ENCODE measurements at places on chromosomes 12 and 14.

DNA sequence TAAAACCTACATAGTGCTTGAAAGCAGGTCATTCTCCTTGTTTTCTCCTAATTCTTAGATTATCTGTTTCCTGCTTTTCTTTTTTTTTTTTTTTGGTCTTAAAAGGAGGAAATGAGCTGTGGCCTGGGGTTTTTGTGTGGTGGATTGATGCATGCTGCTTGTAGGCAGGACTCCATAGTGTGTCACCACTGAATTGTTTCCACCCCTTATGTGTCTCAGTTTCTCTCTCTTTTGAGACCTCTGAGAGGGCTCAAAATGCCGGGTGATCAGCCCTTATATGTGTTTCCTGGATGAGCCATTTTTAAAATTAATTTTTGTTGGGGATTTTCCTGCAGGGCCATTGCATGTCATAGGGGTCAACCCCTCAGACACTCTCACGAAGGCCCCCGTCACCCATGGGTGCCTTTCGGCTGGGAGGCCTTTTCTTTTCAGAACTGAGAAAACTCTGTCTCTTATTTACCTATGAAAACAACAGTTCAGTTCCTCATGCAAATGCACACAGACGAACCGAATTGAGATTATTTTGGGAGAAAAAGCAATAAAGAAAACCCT lies 32.0 kb upstream of the LRRK2 start:
- DNase-seq = no peak

- no peak for DNase-seq
These were observed 192.4 kb upstream of the SLC16A7 start for GRCh38 chr12:59403259-59403932.

DNA sequence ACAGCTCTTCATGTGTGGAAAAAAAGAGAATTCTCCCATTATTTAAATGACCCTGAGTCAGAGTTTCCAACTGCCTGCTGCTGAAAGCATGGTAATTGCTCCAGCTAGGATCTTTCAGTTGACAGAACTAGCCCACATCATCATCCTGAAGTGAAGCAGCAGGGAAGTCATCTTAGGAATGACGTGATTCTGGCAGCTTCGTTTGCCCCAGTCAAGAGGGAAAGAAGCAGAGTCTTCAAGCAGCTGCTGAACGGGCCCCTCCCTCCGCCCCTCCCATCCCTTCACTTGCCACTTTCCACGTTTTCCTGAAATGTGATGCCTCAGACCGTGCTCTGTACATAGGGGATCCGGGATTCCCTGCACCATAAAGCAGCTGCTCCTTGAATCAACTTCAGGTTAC lies 455.0 kb upstream of the TMEM132C start:
- no peak for DNase-seq

- no peak for DNase-seq
These were observed 35.1 kb downstream of the ARL1 start for GRCh38 chr12:101372431-101372830.

DNA sequence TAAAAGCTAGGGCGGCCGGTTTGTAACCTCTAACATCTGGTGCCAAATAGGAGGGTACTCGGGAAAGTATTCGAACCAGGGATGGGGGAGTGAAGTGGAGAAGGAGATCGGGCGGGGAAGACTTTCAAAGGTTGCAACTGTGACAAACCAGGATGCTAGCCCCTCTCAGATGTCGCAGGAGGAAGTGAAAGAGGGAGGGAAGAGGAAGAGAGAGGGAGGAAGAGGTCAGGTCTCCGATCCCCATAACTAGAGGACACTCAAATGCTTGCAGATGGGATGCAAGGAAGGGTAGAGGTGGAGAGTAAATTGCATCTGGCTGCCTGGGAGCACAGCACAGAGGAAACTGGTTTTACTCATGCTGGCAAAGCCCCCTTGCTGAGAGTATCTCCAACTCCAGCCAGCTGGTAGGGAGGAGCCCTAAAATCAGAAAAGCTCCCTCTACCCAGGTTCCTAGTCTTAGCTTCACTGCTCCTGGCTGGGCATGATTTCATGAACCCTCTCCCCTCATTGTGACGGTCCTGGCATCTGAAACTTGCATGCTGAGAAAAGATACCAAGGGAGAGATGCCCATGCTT lies 696.7 kb upstream of the TBX3 start:
- no peak for DNase-seq

DNA sequence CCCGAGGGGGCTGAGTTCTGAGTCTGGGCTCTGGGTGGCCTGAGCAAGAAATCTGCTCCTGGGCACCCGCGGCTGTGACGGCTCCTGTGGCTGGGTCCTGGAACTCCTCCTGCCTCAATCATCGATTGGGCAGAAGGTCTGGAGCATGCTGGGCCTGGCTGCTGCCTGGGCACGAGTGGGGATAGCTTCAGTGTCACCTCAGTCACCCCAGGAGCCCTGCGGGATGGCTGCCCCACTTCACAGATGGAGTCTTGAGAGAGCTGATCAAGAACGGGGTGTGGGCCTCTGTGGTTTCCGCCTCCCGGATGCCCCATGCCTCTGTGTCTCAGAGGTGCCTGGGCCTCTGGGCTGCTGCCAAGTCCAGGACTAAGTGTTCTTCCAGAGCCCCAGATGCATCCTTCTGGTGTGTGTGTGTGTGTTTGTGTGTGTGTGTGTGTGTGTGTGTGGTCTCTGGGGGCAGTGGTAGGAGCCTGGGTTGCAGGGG lies 185.6 kb upstream of the C14orf180 start:
- peak; percentile 37 for DNase-seq

DNA sequence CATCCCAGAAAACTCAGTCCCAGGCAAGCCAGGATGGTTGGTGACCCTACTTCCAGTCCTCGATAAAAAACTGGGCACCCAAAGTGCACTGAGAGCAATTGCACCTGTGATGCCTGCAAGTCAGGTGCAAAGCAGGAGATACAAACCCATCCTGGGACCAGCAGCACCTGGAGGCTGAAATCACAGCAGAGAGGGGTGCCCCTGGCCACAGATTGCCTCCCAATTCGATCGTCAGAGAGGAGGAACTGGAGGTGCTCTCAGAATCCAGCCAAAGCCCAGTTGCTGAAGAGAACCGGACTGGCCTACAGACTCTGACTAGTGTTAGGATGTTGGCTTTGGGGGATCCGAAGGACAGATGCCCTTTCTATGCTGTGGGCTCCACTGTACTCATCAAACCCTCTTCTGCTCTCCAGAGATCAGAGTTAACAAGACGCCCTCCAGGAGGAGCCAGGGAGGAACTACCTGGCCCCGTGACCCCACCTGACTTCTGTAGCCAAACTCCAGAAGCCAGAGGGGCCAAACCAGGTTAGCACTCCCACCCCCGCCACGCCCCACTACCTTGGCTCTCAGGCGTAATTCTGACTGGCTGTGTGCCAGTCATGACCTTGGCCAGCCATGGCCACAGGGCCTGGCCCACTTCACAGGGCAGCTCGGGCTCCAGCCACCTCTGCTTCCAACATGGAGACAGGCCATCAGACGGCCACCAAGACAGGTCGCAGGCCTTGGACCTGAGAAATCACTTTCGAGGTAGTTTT lies 284.5 kb upstream of the RTL1 start:
- no peak for DNase-seq

DNA sequence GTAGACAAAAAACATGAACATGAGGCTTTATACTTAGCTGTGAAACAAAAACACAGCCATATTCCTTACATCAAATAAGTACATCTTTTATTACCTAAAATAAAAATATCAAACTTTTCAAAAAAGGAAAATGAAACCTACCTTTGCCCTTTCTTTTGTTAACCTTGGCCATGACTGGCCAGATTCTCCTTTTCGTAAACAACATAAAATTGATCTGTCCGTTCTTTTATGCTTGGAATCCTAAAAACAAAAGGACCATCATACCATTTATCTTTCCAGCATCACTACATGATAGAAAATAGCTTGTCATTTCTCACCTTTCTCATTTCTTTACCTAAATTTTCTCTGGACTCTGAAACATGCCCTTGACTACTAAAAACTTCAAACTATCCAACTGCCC lies 16.5 kb downstream of the PTGES3 start:
- no peak for DNase-seq

DNA sequence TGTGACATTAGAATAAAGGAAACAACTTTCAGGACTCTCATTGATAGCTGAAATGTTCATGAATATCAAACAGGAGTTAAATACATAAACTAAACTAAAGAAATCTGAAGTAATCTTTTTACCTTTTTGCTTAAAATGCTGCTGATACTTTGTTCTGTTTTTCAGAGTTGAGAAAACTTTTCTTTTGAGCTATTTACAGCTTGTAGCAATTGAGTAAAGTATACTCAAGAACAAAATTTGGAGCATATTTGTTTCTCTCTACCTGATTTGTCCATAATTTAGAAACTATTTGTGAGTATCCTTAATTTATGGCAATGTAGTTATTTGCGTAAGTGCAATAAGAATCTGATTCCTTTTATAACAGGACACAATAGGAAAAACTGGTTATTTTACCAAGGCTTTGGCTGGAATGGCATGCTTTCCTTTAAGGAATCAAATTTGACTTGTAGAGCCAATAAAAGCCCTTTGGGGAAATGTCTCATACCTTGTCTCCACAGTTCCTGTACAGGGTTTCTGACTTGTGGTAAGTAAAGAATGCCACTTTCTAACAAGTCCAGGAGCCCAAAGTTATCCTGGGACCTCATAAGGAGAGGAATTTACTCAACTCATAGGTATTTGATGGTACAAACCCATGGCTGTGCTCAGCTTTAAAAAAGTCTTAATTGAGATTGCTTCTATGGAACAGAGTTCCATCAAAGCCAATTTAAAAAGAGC lies 195.7 kb downstream of the TMEM117 start:
- no peak for DNase-seq

DNA sequence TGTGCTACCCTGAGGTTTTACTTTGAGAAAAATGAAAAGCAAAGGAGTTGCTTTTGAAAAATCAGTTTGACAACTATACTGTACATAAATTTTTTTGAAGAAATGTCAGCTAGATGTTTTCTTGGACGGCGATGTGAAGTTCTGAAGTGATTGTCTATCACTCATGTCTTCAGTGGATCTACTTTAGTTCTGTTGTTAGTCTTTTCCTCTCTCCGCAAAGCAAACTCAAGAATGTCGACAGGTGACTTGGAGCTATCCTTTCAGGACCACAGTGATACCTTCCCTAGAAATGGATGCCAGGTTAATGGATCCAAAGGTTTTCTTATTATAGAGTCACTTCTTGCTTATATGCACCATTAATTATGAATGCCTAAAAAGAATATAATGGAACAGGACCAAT lies 1.2 kb downstream of the PTPRO start:
- DNase-seq = no peak

DNA sequence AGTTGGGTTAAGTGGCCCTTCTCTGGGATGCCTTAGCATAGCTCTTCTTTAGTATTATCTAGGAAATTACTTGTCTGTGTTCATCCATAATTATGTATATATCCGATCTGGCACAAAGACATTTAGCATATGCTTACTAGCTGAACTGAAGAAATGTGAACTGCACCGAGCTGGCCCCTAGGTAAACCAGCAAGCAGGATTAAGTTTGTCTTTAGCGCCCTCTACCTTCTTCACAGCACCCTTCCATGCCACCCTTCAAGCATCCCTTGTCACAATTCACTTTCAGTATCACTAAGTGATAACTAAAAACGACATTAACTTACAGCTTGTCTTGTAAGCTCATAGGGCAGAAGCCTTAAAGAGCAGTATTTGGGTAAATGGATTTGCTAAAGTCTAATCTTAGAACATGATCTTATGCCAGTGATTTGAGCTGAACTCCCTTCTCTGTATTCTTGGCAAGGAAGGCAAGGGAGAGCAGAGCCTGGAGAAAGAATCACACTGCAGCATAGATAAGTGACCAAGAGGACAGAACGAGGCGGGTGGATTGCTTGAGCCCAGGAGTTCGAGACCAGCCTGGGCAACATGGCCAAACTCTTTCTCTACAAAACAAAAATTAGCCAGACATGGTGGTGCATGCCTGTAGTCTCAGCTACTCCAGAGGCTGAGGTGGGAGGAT lies 2.6 kb upstream of the HAL start:
- no peak for DNase-seq

DNA sequence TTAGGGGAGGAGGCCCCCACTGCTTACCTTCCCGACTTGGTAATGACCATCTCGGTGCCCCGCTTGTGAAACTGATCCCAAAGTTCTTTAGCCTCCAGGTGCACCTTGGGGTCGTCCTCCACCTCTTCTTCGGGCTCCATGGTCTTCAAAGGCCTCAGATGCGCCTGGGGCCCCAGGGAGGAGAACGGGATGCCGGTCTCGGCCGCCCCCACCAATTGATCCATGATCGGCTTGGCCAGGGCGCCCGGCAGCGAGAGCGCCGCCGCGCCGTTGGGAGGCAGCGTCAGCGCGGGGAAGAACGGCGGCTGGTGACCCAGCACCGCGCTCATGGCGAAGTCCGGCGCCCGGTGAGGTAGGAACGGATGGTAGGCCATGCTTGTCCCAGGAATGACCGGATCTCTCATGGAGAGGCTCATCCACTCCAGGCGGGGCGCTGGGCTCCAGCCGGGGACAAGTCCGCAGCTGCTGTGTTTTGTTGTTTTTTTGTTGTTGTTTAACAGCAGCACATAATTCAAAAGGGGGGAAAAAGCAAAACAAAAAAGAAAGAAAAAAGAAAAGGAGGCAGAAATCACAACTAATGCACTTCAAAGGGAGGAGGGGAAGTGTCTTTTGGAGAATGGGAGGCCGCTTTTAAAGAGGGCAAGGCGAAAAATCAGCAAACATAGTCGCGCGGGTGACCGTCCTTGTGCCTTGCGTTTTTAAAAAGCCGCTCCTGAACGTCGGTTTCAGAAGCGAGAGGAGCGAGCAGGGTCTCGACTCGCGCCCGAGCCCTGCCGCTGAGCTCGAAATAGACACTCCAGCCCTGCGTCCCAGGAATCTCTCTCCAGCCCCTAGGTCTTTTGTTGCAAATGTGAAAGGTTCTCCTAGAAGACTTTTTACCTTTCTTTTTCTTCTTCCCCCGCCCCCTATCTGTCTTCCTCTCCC lies 928 bp downstream of the TBX3 start:
- DNase-seq = no peak

DNA sequence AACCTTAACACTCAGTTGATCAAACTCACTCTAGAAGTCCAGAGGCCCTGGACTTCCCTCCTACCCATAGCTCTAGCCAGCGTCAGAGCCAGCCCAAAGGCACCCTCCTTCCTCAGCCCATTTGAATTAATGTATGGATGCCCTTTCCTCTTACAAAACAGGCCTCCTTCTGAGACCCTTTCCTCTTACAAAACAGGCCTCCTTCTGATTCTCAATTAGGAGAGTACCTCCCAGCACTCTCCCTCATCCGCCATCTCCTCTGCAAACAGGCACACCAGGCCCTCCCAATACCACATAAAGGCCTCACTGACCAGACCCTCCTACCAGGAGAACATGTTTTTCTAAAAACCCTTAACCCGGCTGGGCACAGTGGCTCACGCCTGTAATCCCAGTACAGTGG lies 65.7 kb downstream of the MOK start:
- no peak for DNase-seq

- no peak for DNase-seq
These were observed 31.2 kb upstream of the KLC1 start for GRCh38 chr14:103597623-103598377.

DNA sequence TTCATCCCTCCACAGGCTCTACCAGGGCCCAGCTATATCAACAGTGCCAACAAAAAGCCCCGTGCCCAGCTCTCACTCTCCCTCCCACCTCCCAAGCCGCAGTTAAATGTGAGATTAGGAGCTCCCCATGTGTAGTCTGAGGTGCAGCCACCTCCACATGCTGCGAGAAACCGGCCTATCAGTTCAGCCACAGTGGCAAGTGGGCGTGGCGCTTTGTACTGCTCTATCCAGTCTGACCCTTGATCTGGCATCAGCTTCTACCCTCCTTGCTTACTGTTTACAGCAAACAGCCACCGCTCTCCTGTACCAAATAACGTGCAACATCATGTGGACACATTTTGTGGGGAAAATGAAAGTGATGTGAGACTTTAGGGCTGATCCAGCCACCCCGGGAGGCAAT lies 1.7 kb downstream of the PLEK2 start:
- no peak for DNase-seq

- DNase-seq = no peak
These were observed 7.1 kb upstream of the KRT84 start for GRCh38 chr12:52392465-52393007.

Data from stimulated activated CD4-positive, alpha-beta T cell treated with anti-CD3 and anti-CD28 coated beads, TNF-alpha, amount 100 ng/mL, for 4 hours (primary cell).